Activated effector memory CD4-positive, alpha-beta T cell treated with Interleukin-2 at 50 U/mL for 16 hours (primary cell): ENCODE measurements at places on chromosomes 13 and 19.

GRCh38 chr13:42561752-42562467, 12.0 kb upstream of the TNFSF11 start:
- no peak for DNase-seq

DNA sequence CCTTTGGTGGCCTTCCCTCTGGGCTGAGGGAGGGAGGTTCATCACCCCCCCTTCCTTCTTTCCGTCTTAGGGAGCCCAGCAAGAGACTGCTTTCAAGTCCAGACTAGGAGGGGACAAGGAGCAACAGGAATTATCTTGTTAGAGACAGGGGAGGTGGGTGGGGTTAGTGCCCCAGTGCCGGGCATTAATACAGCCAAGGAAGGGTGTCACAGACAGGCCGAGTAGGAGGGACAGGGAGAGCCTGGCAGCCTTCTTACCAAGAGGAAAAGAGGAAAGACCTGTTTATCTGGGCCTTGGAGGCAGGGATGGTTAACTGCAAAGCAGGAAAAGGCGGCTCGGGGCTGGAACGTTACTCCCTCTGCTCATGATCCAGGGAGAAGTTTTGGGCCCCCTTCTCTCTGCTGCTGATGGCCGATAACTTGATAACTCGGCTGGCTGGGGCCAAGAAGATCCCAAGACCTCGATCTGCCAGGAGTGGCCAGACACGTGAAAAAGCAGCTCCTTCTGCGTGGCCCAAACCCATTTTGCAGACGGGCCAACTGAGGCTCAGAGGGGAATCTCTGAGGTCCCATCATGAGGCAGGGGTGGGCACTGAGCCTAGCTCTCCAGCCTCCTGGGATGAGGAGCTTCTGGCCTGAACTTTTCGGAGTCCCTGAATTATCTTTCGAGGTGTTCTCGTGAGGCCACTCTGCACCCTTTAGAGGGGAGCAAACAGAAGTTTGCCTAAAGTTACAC, 79.3 kb downstream of the PTPRS start:
- no peak for DNase-seq

DNA sequence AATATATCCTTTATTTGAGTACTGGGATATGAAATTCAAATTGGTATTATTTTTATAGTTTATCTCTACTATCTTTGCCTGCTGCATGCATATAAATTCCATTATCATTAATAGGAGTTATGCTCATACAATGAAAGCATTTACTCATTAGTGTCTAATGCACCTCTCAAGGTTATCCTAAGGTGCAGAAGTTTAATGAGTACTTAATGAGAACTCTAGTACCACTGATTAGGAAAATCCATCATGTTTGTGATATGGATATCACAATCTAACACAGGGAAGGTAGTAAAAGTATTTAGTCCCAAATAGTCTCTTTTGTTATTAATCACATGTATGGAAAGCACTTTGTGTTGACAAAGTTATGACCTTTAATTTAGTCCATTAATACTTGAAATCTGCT, 77.2 kb upstream of the SLC10A2 start:
- no peak for DNase-seq

- DNase-seq = no peak
Observed at GRCh38 chr19:44192127-44192526, 20.2 kb upstream of the ZNF227 start.

DNA sequence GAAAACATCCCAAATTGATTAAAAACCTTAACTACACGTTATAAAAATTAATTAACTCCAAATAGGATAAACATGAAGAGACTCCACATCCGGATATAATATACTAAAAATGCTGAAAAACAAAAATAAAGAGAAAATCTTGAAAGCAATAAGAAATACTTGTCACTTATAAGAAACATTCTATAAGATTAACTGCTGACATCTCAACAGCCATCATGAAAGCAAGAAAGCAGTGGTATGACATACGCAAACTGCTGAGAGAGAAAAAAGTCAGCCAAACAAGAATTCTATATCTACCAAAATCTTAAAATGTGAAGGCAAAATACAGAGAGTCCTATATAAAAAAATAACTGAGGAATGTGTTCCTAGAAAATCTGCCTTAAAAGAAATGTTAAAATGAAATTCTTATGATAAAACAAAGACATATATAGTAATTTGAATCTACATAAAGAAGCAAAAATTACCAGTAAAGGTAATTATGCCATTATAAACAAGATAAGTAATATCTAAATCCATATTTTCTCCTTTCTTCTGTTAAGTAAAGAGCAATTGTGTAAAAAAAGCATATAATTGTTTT, 1851.1 kb downstream of the PCDH9 start:
- DNase-seq = no peak

DNA sequence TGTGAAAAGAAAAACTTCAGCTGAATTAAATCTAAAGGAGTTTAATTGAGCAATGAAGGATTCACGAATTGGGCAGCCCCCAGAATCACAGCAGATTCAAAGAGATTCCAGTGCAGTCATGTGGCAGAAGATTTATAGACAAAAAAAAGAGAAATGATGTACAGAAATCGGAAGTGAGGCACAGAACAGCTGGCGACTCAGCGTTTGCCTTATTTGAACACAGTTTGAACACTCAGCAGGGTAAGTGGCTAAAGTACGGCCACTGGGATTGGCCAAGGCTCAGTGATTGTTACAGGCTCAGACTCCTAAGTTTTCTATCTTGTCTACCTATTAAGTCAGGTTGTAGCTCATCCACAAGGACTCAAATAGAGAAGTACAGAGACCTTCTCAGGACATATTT, 11.6 kb upstream of the CFAP97D2 start:
- DNase-seq = no peak

- DNase-seq = no peak
Observed at GRCh38 chr19:39546599-39546998, 6.6 kb upstream of the EID2 start.
